Skeletal muscle cell (primary cell): ENCODE measurements at places on chromosomes 13 and 19.

- peak; percentile 78 for DNase-seq
Measured at GRCh38 chr13:110388108-110388943, 81.2 kb downstream of the COL4A2 start.

DNA sequence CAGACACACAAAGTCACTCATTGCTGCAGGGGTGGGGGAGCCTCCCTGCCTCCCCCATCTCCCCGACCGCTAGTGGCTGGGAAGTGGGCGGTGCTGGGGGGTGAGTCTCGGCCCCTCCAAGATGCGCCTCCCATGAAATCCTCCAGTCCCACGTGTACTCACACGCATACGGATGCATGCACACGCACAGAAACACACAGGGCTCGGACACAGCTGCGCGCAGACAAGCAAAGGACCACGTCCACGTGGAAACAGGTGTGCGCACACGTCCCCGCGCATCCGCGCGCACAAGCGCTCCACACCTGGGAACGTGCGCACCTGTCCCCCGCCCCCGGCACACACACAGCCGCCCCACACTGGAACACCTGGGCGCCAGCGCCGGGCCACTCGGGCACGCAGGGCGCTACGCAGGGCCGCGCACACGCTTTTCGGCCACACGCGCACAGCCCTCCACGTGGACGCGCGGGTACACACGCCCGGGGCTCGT lies 687 bp downstream of the MATK start:
- DNase-seq, result no peak

- DNase-seq, result no peak
Measured at GRCh38 chr19:51327066-51328001, 14.6 kb downstream of the VSIG10L start.

DNA sequence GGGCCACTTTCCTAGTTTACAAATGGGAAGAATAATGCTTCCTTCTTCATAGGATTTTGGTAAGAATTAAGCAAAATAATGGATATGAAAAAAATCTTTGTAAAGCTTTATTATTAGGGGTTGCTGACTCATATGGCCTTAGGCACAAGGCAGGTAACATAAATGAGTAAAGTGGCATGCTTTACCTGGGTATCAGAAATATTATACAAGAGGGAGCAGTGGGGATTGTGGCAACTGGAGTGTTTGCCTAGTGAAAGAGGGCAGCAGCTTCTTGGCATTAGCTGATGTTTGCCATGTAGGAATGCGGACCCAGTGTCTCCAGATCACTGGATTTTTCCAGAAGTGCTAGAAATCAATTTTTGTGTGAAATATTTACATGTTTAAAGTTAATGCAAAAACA lies 19.5 kb downstream of the WDFY2 start:
- no peak for DNase-seq

GRCh38 chr19:543910-544608 lies at the start of gene GZMM:
TSS of gene GZMM (plus strand) at chr19:544053. CDS start at chr19:544072, 19 bp downstream.
- DNase-seq, result no peak

DNA sequence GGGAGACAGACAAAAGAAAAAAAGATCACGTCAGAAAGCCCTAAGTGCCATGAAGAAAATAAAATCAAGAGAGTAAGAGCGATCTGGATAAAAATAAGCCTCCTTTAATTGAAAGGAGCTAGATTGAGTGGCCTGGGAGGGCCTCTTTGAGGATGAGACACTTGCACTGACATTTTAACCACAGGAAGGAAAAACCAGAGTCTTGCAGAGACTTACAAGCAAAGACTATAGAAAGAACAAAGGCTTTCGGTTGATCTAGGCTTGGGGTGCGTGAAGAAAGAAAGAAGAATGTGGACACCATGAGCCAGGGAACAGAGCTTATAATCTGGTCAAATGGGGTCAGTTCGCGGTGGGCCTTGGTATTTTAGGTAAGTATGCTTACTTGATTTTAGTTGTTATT lies 342.7 kb downstream of the COG6 start:
- DNase-seq, result no peak

DNA sequence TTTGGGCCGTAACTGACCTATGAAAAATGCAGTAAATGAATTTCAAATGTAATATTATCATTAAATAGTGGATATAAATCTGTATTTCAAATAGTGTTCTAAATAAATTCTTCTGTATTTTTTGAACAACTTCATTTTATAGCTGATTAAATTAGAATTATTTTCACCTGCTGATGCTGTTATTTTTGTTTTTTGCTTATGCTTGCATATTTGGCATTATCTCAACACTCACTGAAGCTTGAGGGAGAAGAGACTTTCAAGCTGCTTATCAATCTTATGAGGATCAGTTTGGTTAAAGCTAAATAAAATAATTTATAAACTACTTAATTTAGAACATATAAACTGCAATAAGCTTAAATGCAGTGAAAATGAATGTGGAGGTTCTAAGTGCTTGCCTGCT lies 251.3 kb upstream of the PCDH9 start:
- no peak for DNase-seq
